NCI-H69 (cell line): ENCODE measurements at places on chromosomes 2 and 18.

- no peak for DNase-seq
Measured at GRCh38 chr2:132915812-132916549, 246.0 kb upstream of the LYPD1 start.

GRCh38 chr2:174080672-174081121, 115.5 kb upstream of the SP3 start:
- peak; percentile 7 for DNase-seq

DNA sequence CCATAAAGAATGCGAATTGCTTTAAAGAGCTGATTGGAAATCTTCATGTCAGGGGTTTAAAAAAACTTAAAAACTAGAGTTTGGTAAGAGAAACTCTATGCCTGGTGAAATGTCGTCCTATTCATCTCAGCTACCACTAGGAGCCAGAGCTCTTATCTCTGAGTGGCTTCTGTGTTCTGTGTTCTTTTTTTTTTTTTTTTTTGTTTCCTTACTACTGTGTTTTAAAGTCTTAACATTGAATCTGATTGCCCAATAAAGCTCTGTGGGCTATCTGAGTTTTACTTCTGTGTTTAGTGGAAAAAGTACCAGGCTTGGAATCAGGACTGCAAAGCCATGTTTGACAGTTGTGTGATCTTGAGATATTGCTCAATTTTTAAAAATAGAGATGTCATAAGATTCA, 494.8 kb downstream of the RIT2 start:
- peak; percentile 42 for DNase-seq

DNA sequence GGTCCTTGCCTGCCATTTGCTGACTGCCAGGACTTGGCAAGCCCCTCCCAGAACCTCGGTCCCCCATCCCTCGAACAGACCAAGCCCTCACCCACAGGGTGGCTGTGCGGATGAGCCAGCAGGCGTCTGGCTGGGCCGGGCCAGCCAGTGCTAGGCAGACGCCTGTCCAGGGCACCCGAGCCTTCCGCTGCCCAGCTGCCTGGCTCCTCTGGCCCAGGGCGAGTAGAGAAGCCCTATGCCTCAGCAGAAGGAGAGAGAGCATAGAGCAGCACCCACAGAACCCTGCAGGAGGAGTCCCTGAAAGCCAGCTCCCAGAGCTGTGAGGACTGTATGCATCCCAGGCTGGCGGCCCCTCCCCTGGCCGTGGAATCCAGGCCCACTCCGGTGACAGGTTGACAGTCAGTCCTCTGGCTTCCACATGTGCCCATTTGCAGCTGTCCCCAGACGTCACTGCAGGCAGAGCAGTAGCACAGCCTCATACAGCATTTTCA, 62.1 kb upstream of the GLI2 start:
- DNase-seq: no peak

GRCh38 chr2:68834737-68835376, 36.3 kb downstream of the BMP10 start:
- DNase-seq: no peak
